Activated T-cell treated with anti-CD3 and anti-CD28 coated beads, Interleukin-2, amount 50 U/mL, for 24 hours (primary cell): ENCODE measurements at places on chromosomes 4 and X.
A peak's percentile ranks its signal among the peaks of the same experiment; 100 is the strongest.

DNA sequence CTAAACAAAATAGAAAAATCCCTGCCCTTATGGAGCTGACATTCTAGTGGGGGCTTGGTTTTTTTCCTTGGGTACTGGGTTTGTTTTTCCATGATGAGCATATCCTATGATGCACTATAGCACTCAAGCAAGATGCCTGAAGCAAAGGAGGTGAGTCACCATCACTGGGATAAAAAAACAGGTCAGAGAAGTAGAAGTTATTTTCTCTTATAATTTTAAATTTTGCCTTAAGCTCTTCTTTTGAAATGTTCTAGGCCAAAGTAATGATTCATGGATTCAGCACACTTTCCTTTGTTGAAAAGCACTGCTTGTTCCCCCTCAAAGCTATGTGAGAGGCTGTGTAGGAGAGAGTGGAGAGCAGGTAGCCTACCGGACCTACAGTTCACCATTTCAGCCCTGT lies 15.2 kb upstream of the CXCL2 start:
- DNase-seq = no peak

- DNase-seq = no peak
Measured at GRCh38 chr4:88807499-88807898, 109.9 kb upstream of the NAP1L5 start.

DNA sequence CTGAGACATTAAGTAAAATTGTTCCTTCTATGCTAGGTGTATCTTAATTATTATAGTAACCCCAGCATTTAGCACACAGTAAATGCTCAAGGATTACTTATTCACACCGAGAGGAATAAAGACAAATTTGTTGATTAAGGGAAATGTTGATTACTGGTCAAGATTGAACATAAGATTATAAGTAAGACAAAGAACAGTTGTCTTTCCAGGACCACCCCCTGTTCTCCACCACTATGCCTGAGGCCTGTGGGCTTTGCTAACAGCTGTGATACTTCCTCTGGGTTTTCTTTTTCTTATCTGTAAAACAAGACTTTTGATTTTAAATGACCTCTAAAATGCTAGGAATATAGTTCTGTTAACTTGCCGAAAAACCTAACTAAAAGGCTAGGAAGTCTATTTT lies 128.0 kb downstream of the DCLK2 start:
- DNase-seq = no peak

DNA sequence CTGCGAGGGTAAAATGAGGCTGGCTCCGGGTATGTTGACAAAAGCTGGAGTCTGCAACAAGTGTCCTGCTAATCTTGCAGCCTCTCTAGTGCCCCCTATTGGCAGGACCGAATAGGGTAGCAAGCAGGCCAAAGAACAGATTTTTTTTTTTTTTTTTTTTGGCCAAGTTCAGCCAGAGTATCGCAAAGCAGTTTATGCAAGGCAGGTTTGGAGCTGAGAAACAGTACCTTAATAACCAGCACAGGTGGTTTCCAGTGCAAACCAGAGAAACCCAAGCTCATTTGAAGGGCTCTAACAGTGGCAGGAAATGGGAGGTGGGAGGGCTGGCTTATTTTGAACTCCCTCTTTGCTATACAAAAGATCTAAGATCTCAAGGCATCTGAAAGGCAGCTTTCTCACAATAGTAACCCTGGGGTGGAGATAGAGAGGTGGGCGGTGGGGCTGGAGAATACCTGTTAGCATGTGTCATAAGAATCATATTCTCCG lies 38.2 kb upstream of the OCIAD2 start:
- peak; percentile 38 for DNase-seq

DNA sequence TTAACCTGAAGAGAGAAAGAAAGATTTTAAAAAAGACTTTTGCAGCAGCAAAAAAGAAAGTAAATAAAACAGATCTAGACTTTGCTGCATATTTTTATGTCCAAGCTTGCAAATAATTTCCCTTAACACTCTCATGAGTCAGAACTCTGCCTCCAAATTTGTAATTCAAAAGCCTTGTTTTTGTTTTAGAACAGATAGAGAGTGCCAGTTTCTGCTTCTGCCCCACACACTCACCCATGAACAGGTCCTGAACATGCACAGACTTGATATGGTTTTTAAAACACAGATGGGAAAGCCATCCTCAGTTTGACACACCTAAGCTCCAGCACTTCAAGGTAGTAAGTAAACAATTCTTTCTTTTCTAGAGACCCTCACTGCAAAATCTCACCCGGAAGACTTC lies 39.7 kb upstream of the VCX3B start:
- DNase-seq = no peak

- no peak for DNase-seq
Measured at GRCh38 chrX:107465932-107466620, 16.6 kb downstream of the FRMPD3 start.

DNA sequence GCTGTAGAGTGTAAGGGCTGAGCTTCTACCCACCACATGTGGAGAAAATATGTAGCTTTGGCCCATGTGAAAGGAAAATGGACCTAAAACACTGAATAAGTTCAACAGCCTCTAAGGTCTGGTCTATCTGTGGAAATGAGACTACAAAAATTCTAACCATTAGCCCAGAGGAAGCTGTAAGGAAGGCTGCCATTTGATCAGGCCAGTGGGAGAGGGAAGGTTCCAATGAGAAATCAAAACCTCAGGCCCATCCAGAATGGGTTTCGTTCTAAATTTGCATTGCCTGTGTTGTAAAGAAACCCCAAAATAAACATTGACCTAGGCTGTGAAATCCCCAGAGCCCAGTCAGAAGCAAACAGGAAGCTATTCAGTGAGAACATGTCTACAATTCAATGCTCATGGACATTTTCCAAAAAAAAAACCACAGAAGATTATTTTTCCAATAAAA lies 320.4 kb upstream of the SLC7A11 start:
- no peak for DNase-seq

- DNase-seq = peak; percentile 48
Measured at GRCh38 chr4:98828801-98829200, 100.1 kb downstream of the EIF4E start.

DNA sequence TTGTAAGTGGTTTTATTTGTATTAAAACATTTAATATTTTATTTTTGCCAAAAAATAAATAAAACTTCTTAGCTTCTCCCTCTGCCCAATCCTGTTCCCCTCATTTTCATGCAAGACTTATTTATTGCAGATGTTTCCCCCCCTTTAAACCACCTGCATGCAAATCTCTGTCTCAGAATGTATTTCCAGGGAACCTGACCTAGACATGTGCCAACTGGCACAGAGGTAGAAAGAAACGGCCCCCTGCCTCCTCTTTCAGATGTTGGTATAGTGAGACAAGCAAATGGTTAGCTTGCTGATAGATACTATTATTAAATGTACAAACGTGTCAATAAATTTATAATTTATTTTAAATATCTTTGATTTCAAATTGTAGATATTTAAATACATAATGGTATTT lies 47.1 kb downstream of the KLF3 start:
- DNase-seq = no peak

- DNase-seq = no peak
Measured at GRCh38 chr4:41307638-41308037, 50.9 kb downstream of the UCHL1 start.

DNA sequence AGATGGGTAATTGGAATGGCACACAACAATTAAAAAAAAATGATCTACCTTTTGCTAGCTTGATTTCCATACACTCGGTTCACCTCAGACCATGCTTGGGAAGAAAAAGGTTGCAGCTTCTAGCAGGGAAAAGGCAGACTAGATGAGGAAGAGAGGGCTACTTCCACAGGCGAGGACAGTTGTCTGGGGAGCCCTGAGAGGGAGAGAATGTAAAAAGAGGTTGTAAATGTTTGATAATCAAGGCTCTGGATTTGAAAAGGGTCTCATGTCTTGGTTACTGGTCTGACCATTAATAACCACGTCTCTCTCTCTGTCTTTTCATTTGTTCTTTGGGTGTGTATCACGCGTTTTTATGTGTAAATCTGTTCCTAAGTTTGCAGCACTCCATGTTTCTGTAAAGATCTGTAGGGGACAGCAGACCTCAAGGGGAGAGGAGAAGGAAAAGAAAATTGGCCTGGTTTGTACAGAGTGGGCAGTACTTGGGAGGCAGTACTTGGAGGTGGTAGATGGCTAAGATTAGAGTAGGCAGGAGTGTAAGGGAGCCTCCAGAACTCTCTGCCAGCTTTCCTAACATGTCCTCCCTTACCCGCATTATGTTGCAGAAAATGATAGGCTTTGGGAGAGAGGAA lies 750 bp downstream of the ARMCX5 start:
- no peak for DNase-seq

GRCh38 chr4:73589887-73590801 lies 30.1 kb downstream of the RASSF6 start:
- DNase-seq = no peak

DNA sequence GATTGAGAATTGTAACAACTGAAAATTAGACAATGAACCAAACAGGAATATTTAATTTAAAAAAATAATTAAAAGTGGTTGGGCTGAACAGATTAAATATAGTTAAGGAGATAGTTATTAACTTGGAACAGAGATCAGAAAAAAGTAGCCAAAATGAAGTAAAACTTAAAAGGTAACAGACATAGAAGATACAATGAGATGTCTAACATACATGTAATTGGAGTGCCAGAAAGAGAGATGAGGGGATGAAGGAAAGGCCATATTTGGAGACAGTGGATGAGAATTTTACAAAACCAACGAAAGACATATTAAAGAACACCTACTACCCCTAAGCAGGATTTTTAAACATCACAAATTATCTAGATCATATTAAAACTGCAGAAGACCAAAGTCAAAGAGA lies 8.0 kb downstream of the TBC1D9 start:
- DNase-seq = no peak

DNA sequence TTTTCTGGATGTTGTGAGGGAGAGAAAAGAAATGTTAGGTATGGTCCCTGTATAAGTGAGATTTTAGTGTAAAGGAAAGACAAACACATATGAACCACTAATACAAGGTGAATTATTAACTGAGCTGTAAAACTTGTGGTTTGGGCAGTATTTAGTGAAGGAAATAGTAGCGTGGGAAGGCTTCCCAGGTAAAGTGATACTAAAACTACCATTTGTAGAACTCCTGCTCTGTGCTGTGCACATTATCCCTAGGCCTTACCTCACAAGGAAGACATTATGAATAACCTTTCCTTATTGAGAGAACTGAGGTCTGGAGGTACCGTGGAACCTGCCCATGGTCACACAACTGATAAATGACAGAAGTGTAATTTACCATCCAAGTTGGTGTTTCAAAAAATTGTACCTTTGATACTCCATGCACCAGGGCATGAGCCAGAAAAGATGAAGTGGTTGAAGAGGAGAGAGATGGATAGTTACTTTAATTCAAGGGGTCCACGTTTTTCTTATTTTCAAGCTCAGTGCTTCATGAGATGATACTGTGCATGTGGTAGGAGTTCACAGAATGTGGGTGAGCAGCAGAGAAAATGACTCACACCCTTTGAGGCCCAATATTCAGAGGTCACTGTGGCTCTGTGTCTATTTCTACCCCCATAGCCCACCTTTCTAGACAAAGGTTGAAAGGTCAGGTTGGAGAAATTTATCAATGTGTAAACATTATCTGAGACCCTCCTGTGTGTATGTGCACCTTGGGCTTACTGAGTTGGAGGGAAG lies 2.6 kb upstream of the VSIG4 start:
- DNase-seq = no peak

DNA sequence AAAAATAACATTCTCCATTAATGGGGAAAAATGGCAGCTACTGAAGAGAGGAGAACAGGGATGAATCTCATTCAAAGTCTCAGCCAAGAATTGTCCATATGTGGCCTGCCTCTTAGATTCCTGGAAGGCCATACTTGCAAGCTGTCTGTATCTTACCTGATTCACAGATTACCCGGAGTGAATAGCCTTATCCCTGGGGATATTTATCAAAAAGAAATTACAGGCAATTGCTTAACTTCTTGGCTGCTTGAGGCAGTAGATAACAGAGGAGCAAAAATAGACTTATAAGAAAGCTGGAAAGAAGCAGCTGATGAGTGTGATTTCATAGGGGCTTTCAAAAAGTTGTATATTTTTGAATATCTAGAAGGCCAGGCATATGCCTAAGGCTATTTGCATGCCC lies 68.8 kb upstream of the PPP1R2C start:
- no peak for DNase-seq

DNA sequence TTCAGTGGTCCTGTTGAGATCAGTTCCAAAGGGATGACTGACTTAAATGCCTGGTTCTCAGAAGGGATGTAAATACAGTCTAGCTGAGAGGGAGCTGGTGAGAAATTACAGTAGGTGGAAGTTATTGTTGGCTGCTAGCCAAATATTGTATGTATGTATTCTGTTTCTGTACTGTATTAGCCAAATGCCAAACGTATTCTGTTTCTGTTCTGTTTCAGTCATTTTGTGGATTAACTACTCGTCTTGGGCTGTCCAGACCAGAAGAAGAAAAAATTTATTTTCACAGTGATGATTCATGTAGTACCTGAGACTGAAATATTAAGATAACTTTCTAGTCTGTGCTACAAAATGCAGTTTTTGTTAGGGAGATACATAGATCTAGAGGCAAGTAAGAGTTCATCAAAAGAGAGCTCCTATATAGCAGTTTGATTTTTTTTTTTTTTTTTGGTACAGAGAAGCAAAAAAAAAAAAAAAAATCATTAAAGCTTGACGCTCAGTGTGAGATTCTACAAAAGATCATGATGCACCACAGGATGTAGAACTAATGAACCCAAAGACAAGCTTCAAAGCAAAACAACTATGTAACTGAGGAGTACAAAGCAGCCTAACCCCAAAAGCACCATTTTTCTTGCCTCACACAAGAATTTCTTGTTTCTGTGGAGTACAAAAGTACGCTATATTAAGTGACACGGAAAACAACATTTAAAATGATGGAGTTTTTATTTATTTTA lies 54.8 kb downstream of the CASP6 start:
- DNase-seq = no peak

DNA sequence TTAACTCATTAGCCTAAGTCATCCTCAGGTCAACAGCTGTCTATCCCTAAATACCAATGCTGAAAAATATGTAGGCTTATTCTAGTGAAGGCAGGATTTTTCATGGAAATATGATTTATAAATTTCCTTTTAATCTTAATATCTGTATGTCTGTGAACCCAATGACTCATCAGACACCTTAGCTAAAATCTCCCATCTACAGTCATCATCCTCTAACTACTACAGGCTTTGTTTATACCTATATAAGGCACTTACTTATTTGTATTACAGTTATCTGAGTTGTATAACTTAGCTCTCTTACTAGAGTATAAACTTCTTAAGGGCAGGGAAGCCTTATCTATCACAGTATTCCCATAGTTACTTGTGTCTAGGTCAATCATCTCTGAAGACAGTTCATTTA lies 24.2 kb downstream of the AMMECR1 start:
- DNase-seq = no peak
